ENCODE measurements at places on chromosomes 4 and X.
A peak's percentile ranks its signal among the peaks of the same experiment; 100 is the strongest.

DNA sequence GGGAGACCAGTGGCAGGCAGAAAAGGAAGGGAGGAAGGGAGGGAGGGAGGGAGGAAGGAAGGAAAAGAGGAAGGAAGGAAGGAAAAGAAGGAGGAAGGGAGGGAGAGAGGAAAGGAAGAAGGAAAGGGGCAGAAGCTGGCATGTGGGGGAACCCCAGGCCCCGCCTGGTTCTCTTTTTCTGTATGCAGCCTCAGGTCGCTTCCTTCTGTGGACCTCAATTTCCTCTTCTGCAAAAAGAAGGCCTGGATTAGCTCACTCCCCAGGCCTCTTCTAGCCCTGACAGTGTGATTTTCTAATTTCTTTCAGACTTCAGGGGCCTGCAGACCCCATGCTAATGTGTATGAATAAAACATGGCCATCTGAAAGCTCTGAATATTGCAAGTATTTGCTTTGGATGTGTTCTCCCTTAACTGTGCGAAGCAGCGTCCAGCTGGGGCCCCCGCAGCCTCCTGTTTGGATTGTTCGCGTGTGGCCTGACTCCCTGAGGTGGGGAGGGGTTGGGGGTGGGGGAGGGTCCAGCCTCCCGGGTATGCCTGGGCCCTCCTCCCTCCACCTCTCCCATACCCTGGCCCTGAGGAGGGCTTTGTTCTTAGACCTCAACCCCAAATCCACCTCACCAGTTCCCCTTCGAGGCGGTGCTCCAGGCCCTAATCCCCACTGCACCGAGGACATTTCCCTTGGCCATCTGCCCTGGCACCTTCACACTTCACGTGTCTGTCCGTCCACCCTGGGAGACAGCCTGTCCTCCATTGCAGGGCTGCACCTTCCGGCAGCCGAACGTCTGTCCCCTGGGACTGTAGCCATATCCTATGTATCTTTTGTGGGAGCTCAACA lies 199.9 kb upstream of the ATP6AP2 start:
- no peak overlapping the region for H3K27ac ChIP-seq
- DNase-seq = no peak
- H3K27me3 ChIP-seq = no peaks in the 10 kb centered on the region
- H3K4me1 ChIP-seq = no peaks in the 10 kb centered on the region
- H3K36me3 ChIP-seq = no peaks in the 10 kb centered on the region

DNA sequence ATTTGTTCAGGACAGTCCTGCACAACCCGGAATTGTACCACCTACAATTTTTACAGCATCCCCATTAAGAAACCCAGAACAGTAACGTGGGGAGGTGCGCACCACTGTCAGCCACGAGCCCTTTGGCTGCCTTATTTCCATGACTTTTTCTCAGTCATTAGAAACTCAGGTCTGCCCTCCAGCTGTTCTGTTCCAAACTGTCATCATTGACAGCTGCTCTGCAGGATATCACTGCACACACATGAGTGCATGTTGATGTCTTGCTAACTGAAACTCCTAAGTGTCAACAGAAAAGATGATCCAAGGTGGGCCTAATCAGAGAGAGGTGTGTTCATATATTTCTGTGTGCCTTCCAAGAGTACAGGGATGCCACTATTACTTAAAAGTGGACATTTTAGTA lies 123.4 kb downstream of the PARM1 start:
- no peaks in the 10 kb centered on the region for H3K36me3 ChIP-seq
- no peak overlapping the region for H3K4me3 ChIP-seq
- H3K4me1 ChIP-seq = no peaks in the 10 kb centered on the region
- H3K27me3 ChIP-seq = no peaks in the 10 kb centered on the region
- DNase-seq = no peak

DNA sequence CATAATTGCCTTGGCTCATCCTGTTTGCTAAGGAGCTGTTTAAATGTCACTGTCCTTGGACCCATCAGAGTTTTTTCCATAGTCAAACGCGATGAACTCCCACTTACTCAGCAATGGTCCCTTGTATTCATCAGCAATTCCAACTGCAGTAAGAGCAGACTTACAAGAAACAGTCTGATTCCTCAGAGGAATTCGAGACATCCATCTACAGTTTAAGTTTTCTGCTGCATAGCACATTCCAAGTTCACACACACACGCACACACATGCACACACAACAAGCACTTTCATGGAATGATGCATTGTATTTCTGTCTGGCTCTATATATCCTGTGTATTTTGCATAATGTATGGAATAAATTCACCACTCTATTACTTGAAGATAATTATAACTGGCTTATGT lies 32.7 kb upstream of the TMEM150C start:
- no peak for DNase-seq
- no peaks in the 10 kb centered on the region for H3K27me3 ChIP-seq
- H3K4me1 ChIP-seq = no peaks in the 10 kb centered on the region

GRCh38 chr4:98624642-98625041 lies 33.8 kb downstream of the TSPAN5 start:
- DNase-seq = no peak
- H3K36me3 ChIP-seq = no peaks in the 10 kb centered on the region
- H3K4me3 ChIP-seq = no peak overlapping the region
- peaks cover 13% of the 10 kb centered on the region for H3K4me1 ChIP-seq
- no peaks in the 10 kb centered on the region for H3K27me3 ChIP-seq

GRCh38 chrX:24648495-24648894 lies 1.3 kb upstream of the PCYT1B start:
- H3K4me3 ChIP-seq = no peak overlapping the region
- no peaks in the 10 kb centered on the region for H3K27me3 ChIP-seq
- no peak overlapping the region for H3K27ac ChIP-seq
- H3K4me1 ChIP-seq = peaks cover 7% of the 10 kb centered on the region
- DNase-seq = no peak
- H3K36me3 ChIP-seq = no peaks in the 10 kb centered on the region

- no peak overlapping the region for H3K4me3 ChIP-seq
- H3K4me1 ChIP-seq = no peaks in the 10 kb centered on the region
- DNase-seq = no peak
- H3K27me3 ChIP-seq = no peaks in the 10 kb centered on the region
- H3K27ac ChIP-seq = no peak overlapping the region
- H3K36me3 ChIP-seq = no peaks in the 10 kb centered on the region
These were observed 478.0 kb downstream of the KCNIP4 start for GRCh38 chr4:21470535-21470934.

- H3K27ac ChIP-seq = no peak overlapping the region
- H3K4me1 ChIP-seq = peaks cover 9% of the 10 kb centered on the region
- H3K4me3 ChIP-seq = no peak overlapping the region
- H3K36me3 ChIP-seq = peaks cover 10% of the 10 kb centered on the region
- no peaks in the 10 kb centered on the region for H3K27me3 ChIP-seq
These were observed 30.1 kb downstream of the P2RY8 start for GRCh38 chrX:1506916-1507315.

- peak overlapping the region; percentile 67 for H3K27ac ChIP-seq
- no peak for DNase-seq
- H3K4me1 ChIP-seq = peaks cover 4% of the 10 kb centered on the region
- H3K27me3 ChIP-seq = no peaks in the 10 kb centered on the region
- H3K36me3 ChIP-seq = no peaks in the 10 kb centered on the region
- peak overlapping the region; percentile 69 for H3K4me3 ChIP-seq
These were observed 413 bp downstream of the PDK3 start for GRCh38 chrX:24465532-24465865.

- no peak for DNase-seq
- no peaks in the 10 kb centered on the region for H3K36me3 ChIP-seq
- no peak overlapping the region for H3K27ac ChIP-seq
- no peaks in the 10 kb centered on the region for H3K27me3 ChIP-seq
- H3K4me1 ChIP-seq = no peaks in the 10 kb centered on the region
- H3K4me3 ChIP-seq = no peak overlapping the region
These were observed 92.6 kb downstream of the WWC2 start for GRCh38 chr4:183191630-183192029.

DNA sequence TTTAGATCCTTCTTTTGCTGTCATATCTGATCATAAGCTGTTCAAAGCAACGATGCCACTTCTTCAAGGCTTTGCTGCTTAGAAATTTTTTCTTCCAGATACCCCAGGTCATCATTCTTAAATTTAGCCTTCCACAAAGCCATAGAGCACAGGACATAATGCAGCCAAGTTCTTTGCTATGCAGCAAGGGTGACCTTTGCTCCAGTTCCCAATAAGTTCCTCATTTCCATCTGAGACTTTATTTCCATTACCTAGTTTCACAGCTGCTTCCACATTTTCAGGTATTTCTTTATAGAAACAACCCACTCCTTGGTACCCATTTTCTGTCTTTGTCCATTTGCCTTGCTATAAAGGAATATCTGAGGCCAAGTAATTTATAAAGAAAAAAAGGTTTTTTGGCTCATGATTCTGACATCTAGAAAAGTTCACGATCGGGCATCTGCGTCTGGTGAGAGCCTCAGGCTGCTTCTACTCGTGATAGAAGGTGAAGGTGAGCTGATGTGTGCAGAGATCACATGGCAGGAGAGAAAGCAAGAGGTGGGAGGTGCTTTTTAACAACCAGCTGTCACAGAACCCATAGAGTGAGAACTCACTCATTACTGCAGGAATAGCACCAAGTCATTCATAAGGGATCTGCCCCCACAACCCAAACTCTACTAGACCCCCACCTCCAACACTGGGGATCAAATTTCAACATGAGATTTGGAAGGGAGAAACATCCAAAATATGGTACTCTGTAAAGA lies 11.8 kb upstream of the TASL start:
- H3K36me3 ChIP-seq = no peaks in the 10 kb centered on the region
- H3K4me3 ChIP-seq = no peak overlapping the region
- no peaks in the 10 kb centered on the region for H3K27me3 ChIP-seq
- H3K27ac ChIP-seq = no peak overlapping the region
- no peak for DNase-seq

DNA sequence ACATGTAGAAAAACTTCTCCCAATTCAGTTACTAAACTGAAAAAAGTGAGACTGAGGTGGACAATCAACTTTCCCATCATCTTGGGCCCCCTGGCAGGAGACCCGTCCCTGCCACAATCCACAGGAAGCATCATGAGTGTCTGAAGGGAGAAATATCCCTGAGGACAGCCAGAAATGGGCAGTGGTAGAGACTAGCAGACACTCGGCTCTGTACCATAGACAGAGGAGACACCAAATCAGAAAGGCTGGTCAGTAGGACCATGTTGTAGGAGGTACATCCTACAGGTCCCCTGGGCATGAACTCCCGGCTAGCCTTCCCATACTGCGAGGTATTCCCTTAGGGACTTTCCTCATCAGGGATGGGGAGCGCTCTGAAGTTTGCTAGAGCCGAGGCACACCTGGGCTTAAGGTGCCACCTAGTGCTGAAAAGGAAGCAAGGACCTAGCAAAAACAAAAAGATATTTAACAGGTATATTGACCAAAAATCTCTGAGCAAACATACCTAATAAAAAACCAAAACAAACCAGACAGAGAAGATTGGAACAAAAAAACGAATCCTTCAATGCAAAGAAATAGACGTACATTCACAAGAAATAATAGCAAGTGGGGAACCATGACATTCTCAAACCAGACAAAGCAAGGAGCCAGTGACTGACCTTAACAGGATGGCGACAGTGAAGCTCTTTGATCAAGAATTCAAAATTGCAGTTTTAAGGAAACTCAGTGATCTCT lies 55.6 kb downstream of the HAUS3 start:
- H3K27ac ChIP-seq = no peak overlapping the region
- no peak overlapping the region for H3K4me3 ChIP-seq
- no peak for DNase-seq
- no peaks in the 10 kb centered on the region for H3K36me3 ChIP-seq
- no peaks in the 10 kb centered on the region for H3K27me3 ChIP-seq

DNA sequence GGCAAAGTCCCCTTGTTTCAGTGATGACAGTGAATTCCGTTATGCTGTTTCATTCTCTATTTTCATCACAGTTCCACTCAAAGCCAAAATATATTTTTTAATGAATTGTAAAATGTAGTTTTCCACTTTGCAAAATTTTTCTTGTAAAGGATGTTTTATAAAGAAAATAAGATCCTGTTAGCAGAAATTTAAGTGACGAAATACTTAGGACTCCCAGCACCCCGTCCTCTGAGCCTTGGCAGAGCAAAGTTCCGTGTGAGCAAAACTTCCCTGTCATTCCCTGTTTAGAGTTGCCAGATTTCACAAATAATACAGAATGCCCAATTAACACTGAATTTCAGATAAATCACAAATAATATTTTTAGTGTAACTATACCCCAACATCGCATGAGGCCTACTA lies 81.0 kb upstream of the RBPJ start:
- no peak for DNase-seq
- no peaks in the 10 kb centered on the region for H3K36me3 ChIP-seq
- H3K4me1 ChIP-seq = no peaks in the 10 kb centered on the region
- no peak overlapping the region for H3K4me3 ChIP-seq
- no peak overlapping the region for H3K27ac ChIP-seq

- peaks cover 87% of the 10 kb centered on the region for H3K27me3 ChIP-seq
- no peak overlapping the region for H3K27ac ChIP-seq
- H3K4me3 ChIP-seq = no peak overlapping the region
- peaks cover 2% of the 10 kb centered on the region for H3K4me1 ChIP-seq
- no peak for DNase-seq
These were observed 21.2 kb downstream of the NKX3-2 start for GRCh38 chr4:13523105-13523477.

GRCh38 chr4:41748571-41749475 lies at the start of gene PHOX2B:
Gene PHOX2B, minus strand, starts transcription at chr4:41748725. Its CDS starts 115 bp downstream, at chr4:41748610.
- peaks cover 96% of the 10 kb centered on the region for H3K27me3 ChIP-seq
- no peaks in the 10 kb centered on the region for H3K36me3 ChIP-seq
- no peaks in the 10 kb centered on the region for H3K4me1 ChIP-seq

DNA sequence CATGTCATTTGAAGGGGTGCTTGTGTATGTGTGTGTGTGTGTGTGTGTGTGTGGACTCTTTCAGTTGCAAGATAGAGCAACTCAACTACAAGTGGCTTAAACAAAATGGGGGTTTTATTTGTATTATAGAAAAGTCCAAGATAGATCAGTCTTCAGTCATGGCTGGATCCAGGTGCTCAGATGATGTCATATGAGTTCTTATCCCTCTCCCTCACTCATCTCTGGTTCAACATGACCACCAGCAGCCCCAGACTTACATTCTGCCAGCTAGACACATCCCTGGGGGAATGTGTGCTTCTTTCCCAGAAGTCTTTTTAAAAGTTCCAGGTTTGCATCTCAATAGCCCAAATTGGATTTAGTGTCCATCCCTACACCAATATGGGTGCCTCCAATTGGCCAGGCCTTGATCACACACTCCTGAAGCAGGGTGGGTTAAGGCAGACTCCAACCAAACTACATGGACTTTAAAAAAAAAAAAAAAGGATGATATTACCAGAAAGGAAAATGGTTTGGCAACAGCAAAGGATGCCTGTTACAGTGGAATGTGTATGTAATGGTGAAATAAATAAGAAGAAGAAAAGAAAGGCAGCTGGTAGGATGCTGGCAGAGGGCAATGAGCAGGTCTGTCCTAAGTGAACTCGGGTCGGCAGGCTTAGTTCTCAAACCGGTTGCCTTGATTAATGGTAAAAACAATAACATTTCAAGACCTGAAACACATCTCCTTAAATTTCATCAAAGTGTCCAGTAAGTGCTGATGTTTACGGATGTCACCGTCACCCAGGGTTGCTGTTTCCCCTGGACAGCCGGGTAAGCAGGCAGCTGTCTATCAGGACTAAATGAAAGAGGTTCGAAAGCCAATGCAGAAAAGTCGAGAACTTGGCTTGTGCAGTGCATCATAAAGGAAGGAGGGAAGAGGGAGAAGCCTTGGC lies 107.7 kb downstream of the SMIM20 start:
- no peaks in the 10 kb centered on the region for H3K27me3 ChIP-seq
- no peak for DNase-seq
- no peaks in the 10 kb centered on the region for H3K36me3 ChIP-seq
- no peak overlapping the region for H3K27ac ChIP-seq
- no peaks in the 10 kb centered on the region for H3K4me1 ChIP-seq
- no peak overlapping the region for H3K4me3 ChIP-seq

GRCh38 chr4:98474408-98474844 lies 184.0 kb downstream of the TSPAN5 start:
- no peak for DNase-seq
- H3K27ac ChIP-seq = peak overlapping the region; percentile 13

Measured in thymus (tissue), 14 donors.